NCI-H1092 (cell line): ENCODE measurements at places on chromosomes 2 and 18.

- no peak for DNase-seq
Measured at GRCh38 chr2:128748336-128748735, 429.7 kb upstream of the HS6ST1 start.

- no peak for DNase-seq
Measured at GRCh38 chr2:6854416-6854815, 11.3 kb downstream of the CMPK2 start.

DNA sequence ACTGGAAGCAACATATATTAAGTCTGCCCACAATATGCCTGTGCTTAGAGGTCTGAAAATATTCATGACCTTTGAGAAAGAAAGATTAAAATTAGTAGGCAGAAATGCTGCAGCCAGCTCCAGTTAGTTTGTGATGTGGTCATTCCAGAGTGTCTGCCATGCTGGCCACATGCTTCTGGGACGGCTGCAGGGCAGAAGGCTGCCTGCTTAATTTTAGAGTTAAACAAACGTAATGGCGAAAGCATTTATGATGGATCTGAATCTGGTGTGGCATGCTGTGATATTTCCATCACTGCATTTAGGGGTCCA, 95.4 kb downstream of the FHOD3 start:
- DNase-seq, result no peak

DNA sequence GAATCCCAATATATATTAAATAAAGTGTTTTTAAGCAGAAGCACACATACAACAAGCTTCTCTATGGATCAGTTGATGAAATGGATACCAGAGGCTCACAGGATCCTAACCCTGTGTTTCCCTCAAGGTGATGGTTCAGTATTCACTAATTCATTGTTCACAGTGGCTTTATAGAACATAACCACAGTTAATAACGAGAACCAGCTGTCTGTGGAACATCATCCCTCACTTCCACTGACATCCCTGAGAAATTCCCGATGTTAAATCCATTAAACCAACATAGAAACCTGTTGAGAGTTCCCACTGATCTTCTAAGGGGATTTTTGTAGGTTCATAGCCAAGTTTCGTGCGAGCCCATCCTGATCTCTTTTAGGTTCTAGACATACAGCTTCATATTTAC, 29.0 kb downstream of the CCDC195 start:
- DNase-seq, result no peak

GRCh38 chr2:44348400-44348799, 12.9 kb downstream of the PREPL start:
- no peak for DNase-seq

- no peak for DNase-seq
Measured at GRCh38 chr2:68741805-68742306, 7.2 kb downstream of the ARHGAP25 start.

GRCh38 chr18:7740821-7741220, 173.7 kb downstream of the PTPRM start:
- DNase-seq, result no peak

DNA sequence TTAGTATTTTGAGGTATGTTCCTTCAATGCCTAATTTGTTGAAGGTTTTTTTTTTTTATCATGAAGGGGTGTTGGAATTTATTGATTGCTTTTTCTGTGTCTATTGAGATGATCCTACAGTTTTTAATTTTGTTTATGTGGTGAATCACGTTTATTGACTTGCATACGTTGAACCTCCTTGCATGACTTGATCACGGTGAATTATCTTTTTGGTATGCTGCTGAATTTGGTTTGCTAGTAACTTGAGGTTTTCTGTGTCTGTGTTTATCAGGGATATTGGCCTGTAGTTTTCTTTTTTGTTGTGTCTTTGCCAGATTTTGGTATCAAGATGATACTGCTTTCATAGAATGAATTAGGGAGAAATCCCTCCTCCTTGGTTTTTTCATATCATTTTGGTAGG, 23.9 kb downstream of the CLIP4 start:
- no peak for DNase-seq
